COR-L47 (cell line): ENCODE measurements at places on chromosomes 12 and 14.

- DNase-seq = no peak
These were observed 16.8 kb downstream of the FLVCR2 start for GRCh38 chr14:75595226-75595625.

DNA sequence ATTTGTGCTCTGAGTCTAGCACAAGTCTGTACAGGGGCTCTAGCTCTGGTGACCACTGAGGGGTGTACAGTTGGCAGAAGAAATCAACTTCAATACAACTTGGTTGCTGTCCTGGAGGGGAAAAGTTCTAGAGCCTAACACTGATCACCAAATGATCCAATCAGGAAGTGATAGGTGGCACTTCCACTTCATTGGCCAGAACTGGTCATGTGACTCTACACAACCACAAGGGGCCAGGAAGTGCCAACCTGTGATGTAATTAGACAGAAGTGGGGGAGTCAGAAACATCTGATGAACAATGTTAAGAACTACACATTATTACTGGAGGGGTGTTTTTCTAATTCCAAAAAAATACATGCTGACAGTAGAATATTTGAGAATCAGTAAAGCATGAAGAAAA lies 401.6 kb downstream of the VRK1 start:
- DNase-seq = no peak

DNA sequence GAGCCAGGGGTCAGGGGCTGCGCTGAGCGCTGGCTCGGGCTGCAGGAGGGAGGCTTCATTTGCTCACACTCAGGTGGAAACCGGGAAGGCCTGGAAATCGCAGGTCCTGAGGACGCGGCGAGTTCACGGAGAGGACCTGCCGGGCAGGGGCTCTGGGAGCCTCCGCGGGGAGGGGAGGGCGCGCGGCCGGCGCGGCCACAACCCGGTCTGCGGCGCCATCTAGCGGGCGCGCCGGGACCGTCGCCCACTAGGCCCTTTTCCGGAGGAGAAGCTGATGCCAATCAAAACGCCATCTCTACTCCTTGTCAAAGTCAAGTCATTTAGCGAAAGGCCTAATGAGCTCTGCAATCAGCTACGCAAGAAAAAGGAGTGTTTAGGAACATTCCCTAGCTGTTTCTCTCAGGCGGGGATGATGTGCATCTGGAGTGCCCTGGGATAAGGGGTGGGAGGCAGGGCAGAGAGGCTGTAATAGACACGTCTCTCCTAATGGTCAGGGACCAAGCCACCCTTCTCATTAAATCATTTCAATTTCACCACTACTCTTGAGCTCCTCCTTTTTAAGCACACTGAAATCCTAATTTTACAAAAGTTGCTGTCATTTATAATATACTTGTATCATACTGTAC lies 885.8 kb upstream of the TMEM132C start:
- no peak for DNase-seq

DNA sequence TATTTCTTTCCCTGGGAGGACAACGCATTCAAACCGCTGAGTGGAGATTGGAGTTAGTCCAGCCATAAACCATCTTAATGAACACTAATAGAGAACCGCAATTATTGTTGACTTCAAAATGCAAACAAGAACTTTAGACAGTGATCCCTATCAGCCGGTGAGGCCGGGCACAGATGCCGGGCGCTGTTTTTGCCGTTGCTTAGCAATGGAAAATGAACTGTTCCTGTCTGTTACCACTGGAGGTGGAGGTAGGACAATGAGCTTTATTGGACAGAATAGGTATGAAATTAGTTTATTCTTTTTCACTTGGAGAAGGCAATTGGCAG lies 216.8 kb downstream of the TTC8 start:
- DNase-seq = peak; percentile 57

DNA sequence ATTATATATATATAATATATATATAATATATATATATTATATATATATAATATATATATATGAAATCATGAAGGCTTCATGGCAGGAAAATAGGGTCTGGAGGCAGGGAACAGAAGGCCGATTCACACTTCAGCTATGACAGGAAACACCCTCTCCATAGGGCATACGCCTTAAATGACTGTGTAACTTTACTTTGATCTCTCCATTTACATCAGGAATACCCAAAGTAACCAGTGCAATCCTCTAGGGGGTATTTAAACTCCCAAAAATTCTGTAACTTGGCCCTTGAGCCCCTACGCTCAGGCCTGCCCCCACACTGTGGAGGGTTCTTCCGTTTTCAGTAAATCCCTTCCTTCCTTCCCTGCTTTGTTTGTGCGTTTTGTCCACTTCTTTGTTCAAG lies 40.4 kb upstream of the PPP2R5C start:
- no peak for DNase-seq

GRCh38 chr14:57502586-57503254 lies 9.1 kb upstream of the CCDC198 start:
- no peak for DNase-seq

DNA sequence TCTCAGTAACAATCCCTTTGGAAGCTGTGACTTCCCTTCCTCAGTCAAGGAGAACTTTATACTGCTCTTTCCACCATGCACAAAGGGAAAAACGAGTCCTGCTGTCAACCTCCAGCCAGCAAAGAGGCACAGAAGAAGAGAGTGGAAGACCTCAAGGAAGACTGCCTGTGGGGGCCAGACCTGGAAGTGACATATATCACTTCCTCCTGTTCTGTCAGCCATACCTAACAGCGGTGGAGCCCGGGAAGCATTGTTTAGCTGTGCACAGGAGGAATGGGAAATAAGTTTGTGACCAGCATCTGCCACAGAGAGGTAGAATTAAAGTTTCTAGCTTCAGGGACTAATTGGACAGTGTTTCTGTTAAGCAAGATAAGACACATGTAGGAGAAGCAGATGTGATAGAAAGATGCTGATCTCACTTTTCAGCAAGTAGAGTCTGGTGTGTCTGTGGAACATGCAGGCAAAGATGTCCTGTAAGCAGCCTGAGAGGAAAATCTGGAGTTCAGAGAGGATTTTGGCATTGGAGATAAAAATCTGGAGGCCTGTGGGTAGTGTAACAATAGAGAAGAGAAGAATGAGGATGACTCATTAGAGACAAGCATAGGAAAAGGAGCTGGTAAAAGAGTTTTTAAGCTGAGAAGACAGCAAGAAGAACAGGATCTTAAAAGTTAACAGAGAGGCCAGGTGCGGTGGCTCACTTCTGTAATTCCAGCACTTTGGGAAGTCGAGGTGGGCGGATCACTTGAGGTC lies 141.6 kb upstream of the CPSF6 start:
- DNase-seq = no peak

GRCh38 chr14:37089410-37089809 lies 83.0 kb downstream of the SLC25A21 start:
- no peak for DNase-seq
